ENCODE measurements at places on chromosomes 1 and 21. TPM values are rescaled to one million over a fixed set of nuclear protein-coding genes. Genes with fewer than 3 reads are reported as not detected.

GRCh38 chr1:204466416-204467405 lies 27.9 kb downstream of the PIK3C2B start:
- H3K27ac ChIP-seq = peak overlapping the region; percentile 81
- DNase-seq = no peak
- H3K27me3 ChIP-seq = peaks cover 13% of the 10 kb centered on the region
- peaks cover 21% of the 10 kb centered on the region for H3K36me3 ChIP-seq
- H3K4me1 ChIP-seq = peaks cover 35% of the 10 kb centered on the region

GRCh38 chr1:181497870-181498269 lies 14.6 kb downstream of the CACNA1E start:
- no peak for DNase-seq
- H3K4me3 ChIP-seq = no peak overlapping the region
- no peaks in the 10 kb centered on the region for H3K36me3 ChIP-seq

The FTCD gene
- total RNA-seq = 13.4 TPM

The OLFM3 gene
- total RNA-seq = 2.7 TPM

The TMEM52 gene
- 5.4 TPM for total RNA-seq

The MAP1LC3C gene
- total RNA-seq = 0.49 TPM

All from glutamatergic neuron (in vitro differentiated cells).